ENCODE measurements at places on chromosomes 5 and 9. TPM values are rescaled to one million over a fixed set of nuclear protein-coding genes. Genes with fewer than 3 reads are reported as not detected.

Gene SLCO6A1
- polyA plus RNA-seq, result not detected

Gene PCDHB4
- not detected for polyA plus RNA-seq

Gene FGF10
- not detected for polyA plus RNA-seq

Gene IFNB1
- polyA plus RNA-seq, result not detected

Gene DEPDC1B
- polyA plus RNA-seq, result not detected

Gene CCDC192
- not detected for polyA plus RNA-seq

Gene PCDHGA12
- polyA plus RNA-seq, result not detected

Gene CER1
- not detected for polyA plus RNA-seq

Gene ARL14EPL
- not detected for polyA plus RNA-seq

Gene ITGA2
- polyA plus RNA-seq, result 0.06 TPM

Gene HTR4
- not detected for polyA plus RNA-seq

Gene MARCOL
- polyA plus RNA-seq, result not detected

Gene SPAG8
- 0.17 TPM for polyA plus RNA-seq

Gene WDR38
- polyA plus RNA-seq, result not detected

Gene SCGB3A2
- polyA plus RNA-seq, result not detected

Gene STC2
- polyA plus RNA-seq, result not detected

Gene NIPAL4
- polyA plus RNA-seq, result not detected

Gene CDC26
- polyA plus RNA-seq, result 173 TPM

Gene ZNF462
- not detected for polyA plus RNA-seq

Gene ATP10B
- polyA plus RNA-seq, result not detected

Gene IL13
- polyA plus RNA-seq, result not detected

Gene PCDH12
- 0.21 TPM for polyA plus RNA-seq

Gene CCDC187
- not detected for polyA plus RNA-seq

Gene KCNIP1
- polyA plus RNA-seq, result not detected

Gene FAM120AOS
- 59.7 TPM for polyA plus RNA-seq

Gene SPINK6
- not detected for polyA plus RNA-seq

Gene FOXD4L3
- not detected for polyA plus RNA-seq

Gene FOXI1
- polyA plus RNA-seq, result not detected

Gene FIBCD1
- not detected for polyA plus RNA-seq

Gene LRRTM2
- not detected for polyA plus RNA-seq

Gene QRFP
- polyA plus RNA-seq, result not detected

Gene SPATA31D4
- not detected for polyA plus RNA-seq

Gene CEP78
- polyA plus RNA-seq, result 14.7 TPM

Gene PAPPA
- polyA plus RNA-seq, result not detected

Gene CCL28
- 11.4 TPM for polyA plus RNA-seq

Gene CCDC69
- polyA plus RNA-seq, result 98.1 TPM

Gene PCDHB12
- not detected for polyA plus RNA-seq

Gene CCDC152
- 3.7 TPM for polyA plus RNA-seq

Gene OR13C8
- polyA plus RNA-seq, result not detected

Gene FAM78A
- polyA plus RNA-seq, result 12.2 TPM
